ENCODE measurements at places on chromosomes 5 and 9.

DNA sequence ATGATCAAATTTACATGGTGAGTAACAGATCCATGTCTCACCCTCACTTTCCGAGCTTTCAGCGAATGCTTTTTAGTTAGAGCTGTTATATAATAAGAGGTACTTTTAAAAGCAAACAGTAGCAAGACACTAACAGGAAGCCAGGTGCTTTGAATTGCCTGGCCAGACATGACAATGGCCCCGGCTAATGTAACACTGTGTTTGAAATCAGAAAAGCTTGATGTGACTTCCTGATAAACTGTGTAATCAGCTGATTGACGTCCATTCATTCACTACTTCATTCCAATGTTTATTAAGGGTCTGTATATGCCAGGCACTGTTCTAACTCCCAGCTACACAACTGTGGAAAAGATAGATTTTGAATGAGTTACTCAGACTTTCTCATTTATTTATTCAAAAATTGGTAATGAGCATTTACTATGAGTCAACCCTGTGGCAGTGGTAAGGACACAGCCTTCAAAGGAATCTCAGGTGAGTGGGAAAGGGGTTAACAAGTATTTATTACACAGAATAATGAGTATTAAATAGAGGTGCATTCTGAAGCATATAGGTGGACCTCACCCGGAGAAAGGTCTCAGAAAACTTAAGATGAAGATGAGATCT, 26.6 kb downstream of the DPYSL3 start:
- no peak for DNase-seq

DNA sequence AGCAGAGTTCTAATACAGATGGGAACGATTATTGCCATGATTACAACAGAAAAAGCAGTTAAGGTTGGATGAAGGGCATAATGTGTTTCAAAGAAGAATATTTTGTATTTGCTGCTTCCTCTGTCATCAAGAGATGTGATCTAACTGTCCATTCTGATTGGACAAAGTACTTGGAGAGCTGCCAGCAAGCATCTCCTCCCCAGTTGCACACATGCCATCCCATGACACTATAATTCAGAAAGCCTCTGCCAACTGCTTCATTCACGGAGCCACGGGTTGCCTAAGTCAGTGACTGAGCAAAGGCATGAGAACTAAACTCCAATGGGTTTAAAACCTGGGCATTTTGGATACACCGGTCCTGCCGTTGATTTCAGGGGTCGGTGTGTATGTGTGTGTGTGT, 253.8 kb downstream of the CRB2 start:
- peak; percentile 70 for DNase-seq

DNA sequence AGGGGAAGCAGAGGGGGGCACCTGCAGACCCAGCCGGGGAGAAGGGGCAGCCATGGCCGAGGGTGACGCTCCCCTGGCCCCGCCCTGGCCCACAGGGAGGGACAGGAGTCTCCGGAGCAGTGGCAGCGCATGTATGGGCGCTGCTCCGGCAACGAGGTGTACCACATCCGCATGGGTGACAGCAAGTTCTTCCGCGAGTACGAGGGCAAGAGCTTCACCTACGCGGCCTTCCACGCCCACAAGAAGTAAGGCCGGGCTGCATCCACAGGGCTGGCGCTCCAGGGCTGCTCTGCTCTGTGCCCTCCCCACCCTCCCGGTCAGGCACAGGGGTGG, 68.2 kb downstream of the KCNT1 start:
- DNase-seq = no peak

DNA sequence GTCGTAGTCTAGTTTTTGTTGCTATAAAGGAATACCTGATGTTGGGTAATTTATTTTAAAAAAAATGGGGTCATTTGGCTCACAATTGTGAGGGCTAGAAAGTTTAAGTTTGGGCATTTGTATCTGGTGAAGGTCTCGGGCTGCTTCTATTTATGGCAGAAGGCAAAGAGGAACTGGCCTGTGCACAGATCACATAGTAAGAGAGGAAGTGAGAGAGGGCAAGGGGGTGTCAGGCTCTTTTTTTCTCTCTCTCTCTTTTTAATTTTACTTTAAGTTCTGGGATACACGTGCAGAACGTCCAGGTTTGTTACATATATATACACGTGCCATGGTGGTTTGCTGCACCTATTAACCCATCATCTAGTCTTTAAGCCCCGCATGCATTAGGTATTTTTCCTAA, 453.3 kb downstream of the DIRAS2 start:
- DNase-seq = no peak

- no peak for DNase-seq
These were observed 11.4 kb downstream of the YTHDC2 start for GRCh38 chr5:113524927-113525326.

DNA sequence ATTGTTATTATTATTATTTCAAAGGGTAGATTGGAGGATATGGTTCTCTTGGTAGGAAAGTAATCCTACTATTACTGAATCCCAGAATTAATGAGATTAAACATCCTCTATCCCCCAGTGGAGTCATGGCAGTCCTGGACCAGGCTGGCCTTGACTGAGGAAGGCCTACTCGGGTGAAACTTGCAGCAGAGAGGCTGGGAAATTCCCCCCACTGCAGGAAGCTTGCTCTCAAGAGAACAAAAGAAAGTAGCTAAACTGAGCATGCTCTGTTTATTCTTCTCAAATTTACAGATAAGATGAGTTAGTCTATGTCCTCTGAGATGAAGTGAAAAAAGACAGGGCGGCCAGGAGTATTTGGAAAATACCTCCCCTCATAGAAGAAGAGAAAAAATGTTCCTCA, 233.9 kb upstream of the RPS23 start:
- DNase-seq = no peak

DNA sequence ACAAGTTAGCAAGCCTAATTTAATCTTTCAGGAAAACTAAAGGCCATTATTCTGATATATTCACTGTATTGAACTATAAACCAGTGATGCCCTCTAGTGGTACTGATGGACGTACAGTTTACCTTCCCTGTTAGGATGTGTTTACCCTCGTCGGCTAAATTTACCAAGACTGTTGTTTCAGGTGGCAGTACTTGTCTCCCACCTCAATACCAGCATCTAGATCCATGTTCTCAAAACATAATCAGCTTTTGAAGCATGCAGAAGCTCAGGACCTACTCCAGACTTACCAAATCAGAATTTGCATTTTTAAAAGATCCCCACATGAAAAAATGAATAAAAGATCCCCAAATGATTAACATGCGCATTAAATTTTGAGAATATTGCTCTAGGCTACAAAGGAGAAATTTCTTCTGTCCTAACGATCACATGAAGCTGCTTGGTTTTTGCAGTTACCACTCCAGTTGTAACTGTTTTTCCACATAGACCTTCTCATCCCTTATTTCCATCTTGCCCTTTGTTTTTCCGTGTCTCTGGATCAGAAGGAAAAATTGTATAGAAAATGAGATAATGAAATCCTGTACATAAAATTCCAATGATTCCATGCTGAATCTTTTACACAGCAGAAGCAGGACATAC, 3.2 kb upstream of the BAAT start:
- peak; percentile 17 for DNase-seq

GRCh38 chr9:20403346-20403745, 219.0 kb downstream of the MLLT3 start:
- DNase-seq = no peak

- no peak for DNase-seq
These were observed 157.9 kb downstream of the ALDH1A1 start for GRCh38 chr9:72794946-72795345.

- DNase-seq = no peak
These were observed 184.9 kb downstream of the PCSK1 start for GRCh38 chr5:96248131-96248530.

DNA sequence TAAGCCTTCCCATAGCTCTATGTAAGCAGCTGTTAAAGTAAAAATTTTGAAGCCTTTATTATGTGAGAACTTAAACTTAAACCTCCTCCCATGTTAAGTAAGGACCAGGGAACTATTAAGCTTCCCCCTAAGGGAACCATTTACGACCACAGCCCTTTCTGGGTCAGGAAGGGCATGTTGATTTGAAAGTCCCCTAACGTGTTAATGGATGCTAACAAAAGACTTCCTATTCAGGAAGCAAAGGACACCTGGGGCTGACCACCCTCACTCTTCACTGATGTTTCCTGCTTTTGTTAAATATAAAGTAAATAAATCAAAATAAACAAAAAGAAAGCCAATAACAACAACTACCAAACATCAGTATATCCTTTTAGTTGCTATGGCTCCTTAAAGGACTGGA, 170.6 kb upstream of the RFX3 start:
- no peak for DNase-seq

DNA sequence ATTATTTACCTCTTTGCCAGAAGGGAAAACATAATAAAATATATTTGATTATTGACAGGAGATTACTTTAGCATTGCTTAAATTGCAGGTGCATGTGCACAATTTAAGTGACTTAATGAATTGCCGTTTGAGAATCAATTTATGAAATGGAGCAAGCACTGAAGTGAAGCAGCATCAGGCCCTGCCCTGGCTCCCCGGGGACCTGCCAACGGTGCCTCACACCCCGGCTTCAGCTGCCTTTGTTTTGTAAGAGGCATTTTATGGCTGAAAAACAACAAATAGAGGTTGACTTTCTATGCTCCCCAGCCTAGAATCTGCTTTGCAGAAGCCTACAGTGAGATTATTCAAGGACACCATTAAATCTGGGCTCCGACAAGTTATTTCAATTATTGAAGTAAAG, 359.1 kb upstream of the IRX4 start:
- no peak for DNase-seq

DNA sequence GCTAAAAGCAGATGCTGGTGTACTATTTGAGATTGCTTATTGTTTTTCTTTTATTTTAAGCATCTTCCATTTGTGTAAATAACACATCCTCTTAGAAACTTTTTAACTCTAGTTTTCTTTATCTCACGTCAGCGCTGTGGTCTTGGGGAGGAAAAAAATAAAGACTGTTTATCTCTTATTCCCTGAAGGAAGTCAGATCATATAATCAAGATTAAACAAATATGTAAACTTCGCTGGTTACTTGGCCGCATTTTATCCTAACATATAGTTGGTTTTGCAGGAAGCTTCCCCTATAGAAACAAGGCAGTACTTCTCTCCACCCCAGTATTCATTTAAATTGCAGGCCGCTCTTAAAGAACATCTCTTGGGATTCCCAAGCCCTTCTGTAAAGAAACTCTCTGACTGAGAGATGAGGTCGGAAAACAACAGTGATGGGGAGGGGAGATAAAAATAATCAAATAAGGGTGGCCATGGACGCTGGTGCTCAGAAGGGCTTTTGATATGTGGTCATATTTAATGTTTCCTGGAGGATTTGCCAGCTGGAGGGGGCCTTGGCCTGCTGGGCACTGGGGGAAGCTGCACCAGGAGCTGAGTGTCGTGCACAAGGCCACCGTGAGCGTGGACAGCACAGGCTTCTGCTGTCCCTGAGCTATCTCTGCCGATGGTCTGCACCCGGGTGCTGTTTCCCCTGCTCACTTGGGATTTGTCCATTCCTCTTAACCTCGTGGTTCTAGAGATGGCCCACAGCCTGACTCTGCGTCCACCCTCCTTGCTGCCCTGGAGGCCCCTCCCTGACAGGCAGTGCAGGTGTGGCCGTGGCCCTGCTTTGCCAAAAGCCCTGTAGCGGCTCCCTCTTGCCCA, 23.8 kb downstream of the NEURL1B start:
- DNase-seq = peak; percentile 86

- DNase-seq = no peak
These were observed 165.6 kb downstream of the RFX3 start for GRCh38 chr9:3360245-3360644.

GRCh38 chr9:78707481-78707991, 410.6 kb downstream of the PSAT1 start:
- no peak for DNase-seq

DNA sequence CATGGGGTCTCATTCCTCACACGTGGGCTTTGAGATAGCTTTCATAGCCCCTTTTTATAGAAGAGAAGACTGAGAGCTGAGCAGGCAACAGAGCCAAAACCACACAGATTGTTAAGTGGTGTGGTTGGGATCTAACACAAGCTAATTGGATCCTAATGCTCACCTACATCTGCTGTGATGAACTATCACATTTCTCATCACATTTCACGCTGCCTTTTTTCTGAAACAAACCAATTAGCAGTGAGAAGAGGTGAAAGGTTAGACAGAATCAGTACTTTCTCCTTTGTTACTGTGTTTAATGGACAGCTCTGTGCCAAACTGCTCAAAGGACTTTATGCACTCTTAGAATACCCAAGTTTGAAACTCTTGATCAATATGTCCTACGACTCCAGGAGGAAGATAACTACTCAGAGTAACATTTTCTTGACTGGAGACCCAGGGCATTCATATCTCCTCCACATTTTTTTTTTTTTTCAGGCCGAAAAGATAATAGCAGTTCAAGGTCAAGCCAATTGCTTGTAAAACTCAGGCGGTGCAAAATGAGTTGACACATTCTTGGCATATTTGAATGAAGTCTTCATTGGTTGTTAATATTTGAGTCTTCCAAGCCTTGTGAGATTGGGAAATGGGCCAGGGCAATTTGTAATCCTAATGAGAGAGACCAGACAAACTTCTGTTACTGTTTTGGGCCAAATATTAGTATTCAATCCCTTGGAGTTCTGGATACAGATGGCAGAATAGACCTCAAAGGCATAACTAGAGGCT, 138.4 kb downstream of the KCTD16 start:
- no peak for DNase-seq

- peak; percentile 9 for DNase-seq
These were observed 7.8 kb downstream of the NOL6 start for GRCh38 chr9:33465596-33466564.

GRCh38 chr5:74382987-74383593, 257.4 kb downstream of the ENC1 start:
- peak; percentile 19 for DNase-seq

GRCh38 chr5:150918613-150919012, 13.8 kb upstream of the ZNF300 start:
- peak; percentile 5 for DNase-seq

- peak; percentile 3 for DNase-seq
These were observed 557 bp upstream of the IL3 start for GRCh38 chr5:132059696-132060500.

DNA sequence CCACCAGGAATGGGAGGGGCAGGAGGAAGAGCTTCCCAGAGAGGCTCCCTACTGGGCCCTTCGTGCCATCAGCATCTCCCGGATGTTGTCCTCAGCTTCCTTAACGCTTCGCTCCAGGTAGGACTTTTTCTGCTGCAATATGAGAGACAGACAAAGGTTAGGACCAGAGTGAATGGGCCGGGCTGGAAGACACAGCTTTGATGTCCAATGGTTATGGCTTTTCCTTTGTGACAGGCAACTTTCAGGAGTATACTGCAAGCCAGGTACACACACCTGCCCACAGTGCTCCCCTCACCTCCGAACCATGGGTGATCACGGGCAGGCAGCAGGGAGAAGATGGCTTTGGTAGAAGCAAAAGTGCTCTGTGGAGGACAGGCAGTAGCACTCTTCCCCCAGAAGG, 57.0 kb downstream of the PFDN1 start:
- DNase-seq = no peak

DNA sequence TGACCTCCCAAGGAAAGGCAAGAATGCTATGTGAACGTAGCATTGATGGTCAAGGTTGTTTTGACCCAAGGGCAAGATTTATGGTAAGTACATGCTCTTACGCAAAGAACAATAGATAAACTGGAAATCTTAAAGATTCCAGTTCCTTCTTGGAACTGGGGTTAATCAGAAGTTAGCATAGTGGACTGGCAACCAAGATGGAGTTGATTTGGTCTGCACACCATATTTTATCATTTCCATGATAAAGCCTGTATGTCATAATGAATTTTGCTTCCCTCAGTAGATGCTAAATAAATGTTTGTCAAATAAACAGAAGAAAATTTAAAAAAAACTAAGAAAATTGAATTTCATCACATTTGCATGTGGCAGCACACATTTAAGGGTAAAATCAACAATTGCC, 242.4 kb upstream of the MEF2C start:
- no peak for DNase-seq

- no peak for DNase-seq
These were observed 13.2 kb downstream of the ATOX1 start for GRCh38 chr5:151745071-151745705.

- DNase-seq = no peak
These were observed 227.8 kb upstream of the MAP3K1 start for GRCh38 chr5:56587381-56588130.
